ENCODE measurements at places on chromosomes 13 and 19.
A peak's percentile ranks its signal among the peaks of the same experiment; 100 is the strongest.

- peak; percentile 4 for DNase-seq
Measured at GRCh38 chr13:51534041-51534817, 50.0 kb upstream of the WDFY2 start.

DNA sequence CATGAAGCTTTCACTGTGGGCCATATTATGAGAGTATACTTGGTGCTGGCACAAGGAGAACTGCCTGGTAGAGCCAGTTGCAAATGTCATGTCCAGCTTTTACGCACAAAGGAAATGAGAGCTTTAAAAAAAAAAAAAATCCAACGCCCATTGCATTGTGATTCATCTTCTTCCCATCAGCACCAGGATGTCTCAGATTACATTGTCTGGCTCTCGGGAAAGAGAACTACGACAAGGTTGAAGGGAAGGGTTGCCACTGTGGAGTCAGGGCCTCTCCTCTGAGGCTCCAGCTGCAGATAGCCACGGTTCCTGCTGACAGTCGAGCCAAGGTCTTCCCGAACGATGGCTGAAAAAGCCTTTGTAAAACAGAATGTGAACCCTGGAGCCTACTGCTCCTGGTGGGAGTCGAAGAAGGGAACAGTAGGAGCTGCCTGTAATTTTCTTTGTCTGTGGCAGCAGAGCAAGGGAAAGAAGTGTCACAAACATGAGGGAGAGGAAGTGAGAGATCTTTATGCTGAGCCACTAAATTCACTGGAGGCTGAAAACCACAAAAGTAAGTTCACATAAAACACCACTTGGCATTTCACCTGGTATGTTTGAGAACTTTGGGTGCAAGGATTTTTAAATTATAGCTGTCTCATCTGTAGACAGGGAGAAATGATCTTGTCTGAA lies 704.7 kb downstream of the DIAPH3 start:
- no peak for DNase-seq

GRCh38 chr13:51348069-51348967 lies 8.8 kb downstream of the SERPINE3 start:
- no peak for DNase-seq

- DNase-seq: no peak
Measured at GRCh38 chr13:113970810-113971470, 2.9 kb downstream of the C13orf46 start.

- DNase-seq: peak; percentile 55
Measured at GRCh38 chr19:5340637-5341447, at the start of gene PTPRS. Gene PTPRS (minus strand): TSS chr19:5340812. CDS start chr19:5286140, 54,672 bp downstream.

- DNase-seq: no peak
Measured at GRCh38 chr19:18216789-18217188, 9.4 kb downstream of the PDE4C start.

DNA sequence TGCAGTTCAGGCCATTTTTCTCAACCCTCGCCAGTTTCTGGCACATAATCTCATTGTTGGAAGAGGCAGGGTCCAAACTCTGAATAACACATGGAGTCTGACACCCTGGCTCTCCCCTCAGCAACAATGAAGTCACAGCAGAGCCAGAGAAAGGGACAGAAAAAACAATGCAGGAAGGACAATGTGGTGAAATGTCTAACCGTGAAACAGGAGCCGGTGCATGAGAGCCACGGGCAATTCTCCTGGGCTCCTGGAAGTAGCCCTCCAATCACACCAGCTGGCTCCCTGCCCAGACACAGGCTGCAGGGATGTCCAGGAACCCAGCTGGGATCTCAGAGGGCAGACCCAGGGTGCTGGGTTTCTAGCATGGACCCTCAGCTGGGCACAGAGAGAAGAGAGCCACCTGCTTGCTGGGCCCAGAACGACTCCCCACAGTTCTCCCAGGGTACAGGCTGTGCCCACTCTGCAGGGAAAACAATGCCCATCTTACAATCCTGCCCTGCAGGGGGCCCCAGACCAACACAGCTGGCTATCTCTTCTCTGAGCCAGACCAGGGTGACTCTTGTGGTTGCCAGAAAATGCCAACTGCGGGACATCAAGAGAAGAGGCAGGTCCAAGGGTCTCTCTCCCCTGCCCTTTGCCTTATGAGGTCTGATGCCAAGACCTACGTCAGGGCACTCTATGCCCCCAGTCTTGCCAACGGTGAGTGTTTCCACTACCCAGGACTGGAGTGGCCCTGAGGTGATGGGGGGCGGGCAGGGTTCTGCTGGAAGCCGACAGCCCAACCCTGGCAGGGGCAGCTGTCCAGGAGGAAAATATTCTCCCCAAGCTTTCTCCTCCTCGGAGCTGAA lies 64.5 kb downstream of the CEBPG start:
- DNase-seq: no peak

GRCh38 chr19:1057176-1057855 lies 9.7 kb upstream of the ARHGAP45 start:
- no peak for DNase-seq

Measured in stimulated activated naive B cell treated with anti-CD40 and anti-IgM and Interleukin-4, amounts not matched to agents 10 μg/mL and 1 μg/mL and 100 μg/mL, for 72 hours (primary cell).